ENCODE measurements at places on chromosomes 2 and 18. TPM values are rescaled to one million over a fixed set of nuclear protein-coding genes. Genes with fewer than 3 reads are reported as not detected.

The PSMA8 gene
- total RNA-seq: not detected

The CNOT9 gene
- total RNA-seq: 87.1 TPM

DNA sequence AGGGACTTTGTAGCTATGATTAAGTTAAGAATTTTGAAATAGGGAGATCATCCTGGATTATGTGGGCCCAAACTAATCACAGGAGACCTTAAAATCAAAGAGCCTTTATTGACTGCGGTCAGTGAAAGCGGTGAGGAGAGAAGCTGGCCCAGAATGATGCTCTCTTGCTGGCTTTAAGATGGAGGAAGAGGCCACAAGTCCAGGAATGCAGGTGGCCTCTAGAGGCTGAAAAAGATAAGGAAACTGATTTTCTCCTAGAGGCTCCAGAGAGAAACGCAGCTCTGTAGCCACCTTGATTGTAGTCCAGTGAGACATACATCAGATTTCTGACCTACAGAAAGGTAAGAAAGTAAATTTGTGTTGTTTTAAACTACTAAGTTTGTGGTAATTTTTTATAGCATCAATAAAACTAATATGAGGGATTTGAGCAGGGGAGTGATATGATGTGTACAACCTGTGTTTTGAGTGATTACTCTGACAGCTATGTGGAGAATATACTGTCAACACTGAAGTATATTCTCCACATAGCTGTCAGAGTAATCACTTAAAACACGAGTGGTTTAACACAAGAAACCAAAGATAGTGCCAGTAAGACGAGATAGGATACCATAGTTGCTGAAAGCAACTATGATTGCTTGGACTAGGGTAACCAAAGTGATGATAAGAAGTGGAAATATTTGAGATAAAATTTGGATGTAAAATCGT is 364.4 kb upstream of the CHST9 start:
- no peak overlapping the region for H3K4me3 ChIP-seq
- H3K36me3 ChIP-seq: no peaks in the 10 kb centered on the region
- peaks cover 6% of the 10 kb centered on the region for H3K4me1 ChIP-seq
- H3K27ac ChIP-seq: no peak overlapping the region
- H3K27me3 ChIP-seq: no peaks in the 10 kb centered on the region

GRCh38 chr2:61356261-61356957 is 114.5 kb downstream of the USP34 start:
- no peaks in the 10 kb centered on the region for H3K4me1 ChIP-seq
- H3K27ac ChIP-seq: no peak overlapping the region
- H3K27me3 ChIP-seq: no peaks in the 10 kb centered on the region
- H3K36me3 ChIP-seq: peaks cover 14% of the 10 kb centered on the region
- H3K4me3 ChIP-seq: no peak overlapping the region
- DNase-seq: no peak

DNA sequence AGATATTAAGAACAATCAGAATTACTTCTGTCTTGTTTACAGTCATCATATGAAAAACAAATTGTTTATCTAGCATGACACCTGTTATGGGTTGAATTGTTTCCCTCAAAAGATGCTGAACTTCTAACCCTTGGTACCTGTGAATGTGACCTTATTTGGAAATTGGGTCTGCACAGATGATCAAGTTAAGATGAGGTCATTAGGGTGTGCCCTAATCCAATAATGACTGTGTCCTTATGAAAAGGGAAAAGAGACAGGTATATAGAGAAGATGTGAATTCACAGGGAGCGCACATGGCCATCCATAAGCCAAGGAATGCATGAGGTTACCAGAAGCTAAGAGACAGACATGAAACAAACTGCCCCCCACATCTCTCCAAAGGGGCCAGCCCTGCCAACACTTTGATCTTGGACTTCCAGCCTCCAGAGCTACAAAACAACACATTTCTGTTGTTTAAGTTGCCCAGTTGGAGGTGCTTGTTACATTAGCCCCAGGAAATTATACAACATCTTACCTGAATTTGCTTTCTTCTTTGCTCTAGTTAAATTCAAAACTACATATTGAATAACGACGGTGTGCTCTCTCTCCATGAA is 2.3 kb upstream of the HPCAL1 start:
- no peak overlapping the region for H3K4me3 ChIP-seq
- H3K36me3 ChIP-seq: no peaks in the 10 kb centered on the region
- peaks cover 27% of the 10 kb centered on the region for H3K27me3 ChIP-seq
- no peak overlapping the region for H3K27ac ChIP-seq
- no peak for DNase-seq
- peaks cover 24% of the 10 kb centered on the region for H3K4me1 ChIP-seq

- H3K27me3 ChIP-seq: no peaks in the 10 kb centered on the region
- no peak overlapping the region for H3K4me3 ChIP-seq
- H3K27ac ChIP-seq: no peak overlapping the region
- DNase-seq: no peak
Observed at GRCh38 chr2:16745466-16745865, 79.8 kb upstream of the CYRIA start.

GRCh38 chr18:36711813-36712444 is 116.9 kb downstream of the TPGS2 start:
- no peak overlapping the region for H3K27ac ChIP-seq
- H3K36me3 ChIP-seq: no peaks in the 10 kb centered on the region
- no peak for DNase-seq

- no peak for DNase-seq
- H3K4me3 ChIP-seq: no peak overlapping the region
- H3K4me1 ChIP-seq: peaks cover 21% of the 10 kb centered on the region
- no peak overlapping the region for H3K27ac ChIP-seq
- H3K27me3 ChIP-seq: no peaks in the 10 kb centered on the region
Observed at GRCh38 chr2:230881840-230882239, 17.1 kb downstream of the ITM2C start.
